ENCODE measurements at places on chromosomes 1 and 21.

- no peak for DNase-seq
Measured at GRCh38 chr1:7379441-7379971, 391.6 kb upstream of the VAMP3 start.

GRCh38 chr21:36767096-36767495, 68.2 kb downstream of the SIM2 start:
- DNase-seq = no peak

DNA sequence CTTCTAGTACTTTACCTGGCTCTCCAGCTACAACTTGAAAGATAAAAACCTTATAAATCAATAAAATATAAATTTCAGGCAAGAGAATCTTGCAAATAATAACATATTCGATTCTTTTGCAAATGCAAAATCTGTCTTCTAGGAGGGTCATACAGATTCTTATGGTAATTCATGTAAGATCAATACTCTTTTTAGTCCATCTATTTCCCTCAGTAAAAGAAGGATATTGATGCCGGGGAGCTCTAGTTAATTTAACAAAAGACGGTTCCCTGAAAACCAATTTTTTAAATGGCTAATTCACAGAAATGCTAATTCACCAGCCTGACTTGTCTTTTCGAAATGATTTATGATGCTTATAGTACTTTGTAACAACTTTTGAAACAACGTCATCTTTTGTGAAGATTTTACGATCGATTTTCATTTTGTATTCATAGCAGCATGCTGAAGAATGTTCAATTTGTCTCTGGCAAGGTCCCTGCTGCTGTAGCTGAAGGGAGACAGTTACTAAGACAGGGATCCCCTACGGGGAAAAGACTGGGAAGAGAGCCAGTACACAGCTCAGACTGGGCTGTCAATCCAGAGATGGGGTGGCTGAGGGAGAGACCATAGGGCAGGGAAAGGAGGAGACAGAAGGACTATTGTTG, 90.6 kb upstream of the SPAG17 start:
- no peak for DNase-seq

- no peak for DNase-seq
Measured at GRCh38 chr1:107842241-107842640, 122.7 kb downstream of the VAV3 start.

DNA sequence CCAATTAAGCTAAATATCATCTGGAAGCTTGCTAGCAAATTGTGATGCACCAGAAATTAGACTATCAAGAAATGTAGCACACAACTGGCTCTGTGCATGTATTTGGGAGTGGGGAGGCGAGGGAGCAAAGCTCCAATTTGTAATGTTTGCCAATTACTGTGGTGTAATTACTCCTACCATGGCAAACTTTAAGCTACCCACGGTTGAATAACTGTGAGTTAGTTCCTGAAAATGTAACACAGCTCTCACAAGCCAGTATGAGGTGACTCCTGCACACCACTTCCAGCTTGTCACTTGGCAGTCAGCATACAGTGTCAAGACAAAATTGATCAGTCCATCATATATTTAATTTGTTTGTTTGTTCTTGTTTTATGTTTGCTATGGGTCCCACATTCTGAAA, 141.2 kb downstream of the TM2D1 start:
- DNase-seq = no peak

GRCh38 chr1:96075704-96076455, 645.7 kb upstream of the PTBP2 start:
- DNase-seq = no peak

DNA sequence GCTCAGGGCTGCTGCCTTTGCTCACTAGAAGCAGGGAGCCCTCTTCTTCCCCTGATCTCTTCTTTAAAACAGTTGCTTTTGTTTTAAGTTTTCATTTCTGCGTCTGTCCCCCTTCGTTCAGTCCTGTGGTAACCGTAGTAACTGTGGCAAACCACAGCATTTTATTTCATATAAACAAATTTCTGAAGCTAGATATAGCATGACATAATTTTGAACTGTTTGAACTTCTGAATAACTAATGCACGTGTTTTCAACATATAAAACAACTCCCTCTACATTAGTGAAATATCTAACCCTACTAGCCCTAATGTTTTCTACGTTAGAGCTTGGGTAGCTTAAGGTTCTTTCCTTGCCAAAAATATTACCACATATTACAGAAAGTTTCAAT, 104.6 kb downstream of the DISP1 start:
- no peak for DNase-seq

DNA sequence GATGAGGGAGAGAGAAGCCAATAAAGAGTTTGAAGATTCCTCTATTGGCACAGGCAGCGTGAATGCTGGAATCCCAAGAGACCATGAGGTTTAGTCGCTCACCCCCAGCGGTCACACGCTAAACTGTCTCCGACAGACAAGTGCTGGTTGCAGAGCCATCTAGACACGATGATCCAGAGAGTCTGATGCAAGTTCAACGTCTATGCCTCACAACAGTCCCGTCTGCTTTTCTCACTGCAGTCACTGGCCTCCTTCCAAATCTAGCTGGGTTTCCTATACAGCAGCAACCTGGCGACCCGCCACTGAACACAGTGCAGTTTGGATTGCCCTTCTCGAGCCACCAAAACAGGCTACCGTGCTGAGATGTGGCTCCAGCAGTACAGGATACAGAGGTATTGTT, 98.6 kb upstream of the KRTAP19-8 start:
- peak; percentile 24 for DNase-seq

GRCh38 chr1:62941780-62942179, 157.8 kb downstream of the ATG4C start:
- DNase-seq = no peak

DNA sequence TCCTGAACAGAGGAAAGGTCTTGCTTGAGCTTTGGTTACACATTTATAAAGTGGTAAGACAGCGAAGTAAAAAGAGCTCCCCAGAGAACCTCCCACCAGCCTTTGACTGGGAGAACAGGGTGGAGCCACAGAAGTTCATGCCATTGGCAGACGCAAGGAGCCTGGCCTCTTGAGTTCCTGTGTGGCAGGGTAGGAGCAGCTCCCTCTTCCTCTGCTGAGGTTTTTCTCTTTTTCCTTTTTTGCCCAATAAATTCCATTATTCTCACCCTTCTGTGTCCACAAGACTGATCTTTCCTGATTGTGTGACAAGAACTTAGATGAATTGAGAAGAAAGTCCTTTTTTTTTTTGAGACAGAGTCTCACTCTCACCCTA, 4.3 kb downstream of the THEM4 start:
- DNase-seq = no peak

DNA sequence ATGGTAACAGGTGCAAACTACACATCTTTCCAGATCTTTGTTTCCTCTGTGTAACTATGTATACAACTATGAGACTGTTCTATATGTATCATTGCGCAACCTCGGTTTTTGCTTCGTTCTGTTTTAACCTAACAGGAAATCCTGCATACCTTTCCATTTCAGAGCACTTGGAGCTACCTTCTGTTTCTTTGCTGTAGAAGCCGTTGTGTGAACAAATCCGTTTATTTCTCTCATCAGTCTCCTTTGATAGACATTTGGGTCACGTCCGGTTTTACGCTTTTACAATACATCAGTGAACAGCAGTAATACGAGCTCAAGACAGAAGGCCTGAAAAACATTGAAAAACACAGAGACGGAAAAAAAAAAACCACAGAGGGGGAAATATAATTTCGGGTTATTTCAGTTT, 10.5 kb downstream of the ATP5IF1 start:
- DNase-seq = peak; percentile 8

DNA sequence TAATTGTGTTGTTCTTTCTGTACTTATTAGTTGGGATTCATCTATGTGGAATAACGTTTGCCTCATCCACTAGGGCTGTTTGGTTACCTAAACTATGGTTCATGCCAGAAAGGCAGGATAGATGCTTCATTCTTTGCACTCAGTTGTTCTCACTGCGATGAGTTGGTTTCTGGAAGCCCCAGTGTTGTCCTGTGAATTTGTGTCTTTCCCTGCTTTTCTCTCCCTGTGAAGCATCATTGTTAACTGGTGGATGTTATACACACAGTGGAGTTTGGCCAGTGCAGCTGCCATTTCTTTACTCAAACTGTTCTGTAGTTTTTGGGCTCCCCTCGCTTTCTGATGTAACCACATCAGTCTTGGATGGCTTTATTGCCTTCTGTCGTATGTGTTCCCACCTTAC, 143.6 kb upstream of the COL6A1 start:
- no peak for DNase-seq

GRCh38 chr1:41806472-41807155, 112.1 kb downstream of the HIVEP3 start:
- no peak for DNase-seq

- no peak for DNase-seq
Measured at GRCh38 chr1:155120253-155120652, 7.4 kb upstream of the EFNA1 start.

DNA sequence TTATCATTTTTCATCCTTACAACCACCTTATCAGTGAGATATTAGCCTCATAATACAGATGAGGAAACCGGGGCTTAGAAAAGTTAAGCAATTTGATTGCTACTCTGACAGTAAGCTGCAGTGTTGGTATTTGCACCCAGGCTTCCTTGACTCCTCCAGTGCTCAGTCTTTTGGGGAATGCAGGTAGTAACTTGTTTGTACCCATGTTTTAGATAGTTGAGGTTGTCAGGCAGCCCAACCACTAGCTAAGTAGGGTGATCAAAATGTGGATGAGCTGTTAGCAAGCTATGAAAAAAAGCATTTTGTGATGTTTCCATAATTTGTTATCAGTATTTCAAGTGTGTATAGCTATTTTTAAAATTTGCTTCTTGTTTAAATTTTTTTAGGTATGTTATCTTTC, 80.8 kb downstream of the SASS6 start:
- DNase-seq = no peak

GRCh38 chr1:246267896-246268295, 239.2 kb downstream of the SMYD3 start:
- no peak for DNase-seq

DNA sequence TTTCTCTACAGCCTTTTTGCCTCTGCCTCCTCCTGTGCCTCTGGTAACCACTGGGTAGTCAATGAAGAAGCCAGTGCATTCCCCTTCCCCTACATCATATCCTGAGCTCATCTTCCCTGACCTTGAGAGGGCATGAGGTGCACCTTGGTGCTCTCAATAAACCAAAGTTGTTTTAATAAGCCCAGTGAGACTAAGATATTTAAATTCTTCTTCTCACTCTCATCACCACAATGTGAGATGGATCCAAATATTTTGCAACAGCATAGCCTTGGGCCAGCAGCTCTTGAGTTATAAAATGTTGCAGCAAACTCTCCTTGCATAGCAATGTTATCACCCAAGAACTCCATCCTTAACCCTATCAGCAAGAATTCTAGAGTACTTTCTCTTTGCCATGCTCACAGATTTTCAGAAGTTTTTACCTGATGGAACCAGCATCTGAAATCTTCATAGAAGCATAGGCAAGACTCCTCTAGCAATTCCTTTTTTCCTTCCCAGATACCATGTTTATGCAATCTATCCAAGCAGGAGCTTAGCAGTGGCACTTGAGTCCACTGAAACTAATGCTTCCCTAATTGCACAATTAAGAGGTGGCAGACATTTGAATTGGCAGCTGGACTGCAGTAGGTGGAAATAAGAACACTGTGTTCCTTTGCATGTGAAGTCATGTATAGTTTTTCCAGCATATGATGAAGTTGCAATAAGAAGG, 36.8 kb downstream of the CDC7 start:
- DNase-seq = no peak

DNA sequence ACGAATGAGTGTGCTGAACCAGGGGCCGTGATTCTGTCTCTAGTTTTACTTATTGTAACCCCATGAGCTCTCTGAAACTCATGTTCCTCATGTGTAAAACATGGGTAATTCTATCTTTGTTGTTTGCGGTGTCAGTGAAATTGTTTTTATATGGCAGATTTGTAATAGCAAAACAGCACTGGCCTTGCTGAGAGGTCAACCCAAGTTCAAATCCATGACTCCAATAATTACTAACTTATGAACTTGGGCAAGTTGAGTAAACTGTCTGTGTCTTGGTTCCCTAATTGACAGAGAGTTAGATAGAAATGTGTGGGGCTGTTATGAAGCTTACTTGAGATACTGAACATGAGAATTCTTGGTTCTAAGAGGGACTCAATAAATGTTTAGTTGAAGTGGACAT, 17.8 kb downstream of the C1orf116 start:
- no peak for DNase-seq

GRCh38 chr21:32770871-32771523, 558 bp downstream of the PAXBP1 start:
- DNase-seq = peak; percentile 52

DNA sequence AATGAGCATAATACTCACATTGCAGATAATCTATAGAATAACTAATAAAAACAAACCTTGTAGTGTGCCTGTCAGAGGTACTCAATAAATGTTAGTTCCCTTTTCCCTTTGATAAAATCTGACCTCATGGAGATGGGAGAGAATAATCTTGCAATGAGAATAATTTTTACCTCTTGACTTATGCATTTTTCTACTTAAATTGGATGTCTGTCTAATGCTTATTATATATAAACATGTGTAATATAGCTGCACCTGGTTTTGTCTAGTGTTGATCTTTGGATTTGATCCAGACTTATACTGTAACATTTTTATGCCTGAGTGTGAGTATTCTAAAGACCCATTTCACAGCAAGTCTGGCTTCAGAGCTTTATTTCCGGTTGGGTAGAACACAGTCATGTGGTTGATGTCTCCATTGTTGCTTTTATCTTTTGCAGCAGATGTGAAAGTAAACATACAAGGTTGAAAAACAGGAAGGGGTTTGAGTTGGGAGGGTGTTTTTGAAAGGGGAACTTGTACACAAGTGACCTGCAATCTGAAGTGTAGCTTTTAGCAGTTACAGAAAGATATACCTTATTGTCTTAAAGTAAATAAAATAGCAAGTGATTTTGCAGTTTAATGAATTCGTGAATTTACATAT, 12.4 kb downstream of the EPB41 start:
- DNase-seq = peak; percentile 34

- no peak for DNase-seq
Measured at GRCh38 chr1:3656450-3657095, 4.3 kb downstream of the TP73 start.

- DNase-seq = no peak
Measured at GRCh38 chr1:215599418-215600074, 32.4 kb downstream of the KCTD3 start.

DNA sequence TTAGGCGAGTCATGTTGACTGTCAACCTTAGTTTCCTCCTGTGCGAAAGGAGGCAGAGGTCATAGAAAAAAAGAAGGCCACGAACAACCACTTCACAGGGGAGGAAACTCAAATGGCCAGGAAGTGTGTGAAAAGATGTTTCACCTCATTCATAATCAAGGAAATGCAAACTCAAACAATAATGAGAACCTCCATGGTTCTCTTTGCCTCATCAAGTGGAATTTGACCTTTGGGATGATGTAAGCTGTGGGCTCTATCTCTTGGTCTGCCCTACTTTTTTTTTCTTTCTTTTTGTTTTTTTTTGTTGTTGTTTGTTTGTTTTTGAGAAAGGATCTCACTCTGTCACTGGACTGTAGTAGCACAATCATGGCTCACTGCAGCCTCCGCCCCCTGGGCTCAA, 55.9 kb upstream of the GRHL3 start:
- DNase-seq = no peak

GRCh38 chr1:67732750-67733151, 47.8 kb downstream of the GADD45A start:
- DNase-seq = no peak

DNA sequence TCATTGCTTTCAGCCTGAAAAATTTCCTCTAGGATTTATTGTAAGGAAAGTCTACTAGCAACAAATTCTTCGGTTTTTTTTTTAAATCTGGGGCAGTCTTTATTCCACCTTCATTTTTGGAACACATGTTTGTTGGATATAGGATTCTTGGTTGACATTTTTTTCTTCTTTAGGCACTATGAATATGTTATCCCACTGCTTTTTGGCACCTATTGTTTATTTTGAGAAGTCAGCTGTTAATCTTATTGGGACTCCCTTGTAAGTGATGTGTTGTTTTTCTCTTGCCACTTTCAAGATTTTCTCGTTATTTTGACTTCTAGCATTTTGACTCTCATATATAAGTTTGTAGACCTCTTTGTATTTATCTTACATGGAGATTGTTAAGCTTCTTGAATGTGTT, 99.3 kb downstream of the NPHS2 start:
- no peak for DNase-seq

Data from stimulated activated naive B cell treated with anti-CD40 and anti-IgM and Interleukin-4, amounts not matched to agents 10 μg/mL and 1 μg/mL and 100 μg/mL, for 72 hours (primary cell).